Left colon (tissue), 2 donors: ENCODE measurements at places on chromosomes 16 and 17. TPM values are rescaled to one million over a fixed set of nuclear protein-coding genes. Genes with fewer than 3 reads are reported as not detected.

TBX2 gene
- 5.8 TPM for total RNA-seq

KRTAP3-1 gene
- not detected for total RNA-seq

- DNase-seq = peak; percentile 43
These were observed 40.6 kb upstream of the CDH1 start for GRCh38 chr16:68696514-68696913.

DNA sequence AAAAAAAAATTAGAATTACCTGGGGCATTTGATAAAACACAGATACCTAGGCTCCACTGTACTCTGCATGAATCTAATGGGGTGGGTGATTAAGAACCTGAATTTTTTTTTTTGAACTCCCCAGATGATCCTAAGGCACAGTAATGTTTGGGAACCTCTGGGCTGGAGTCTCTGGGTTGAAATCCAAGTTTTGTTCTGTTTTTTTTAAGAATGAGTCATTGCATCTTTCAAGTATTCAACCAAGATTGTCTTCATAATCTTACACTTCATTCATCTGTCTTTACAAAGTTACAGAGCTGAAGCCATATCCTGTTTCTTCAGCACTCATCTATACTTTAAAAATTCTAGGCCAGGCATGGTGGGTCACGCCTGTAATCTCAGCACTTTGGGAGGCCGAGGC lies 52.6 kb downstream of the PIGL start:
- no peak for DNase-seq

GRCh38 chr17:19787733-19788357 lies 39.7 kb upstream of the ALDH3A1 start:
- DNase-seq = no peak

KRT33B gene
- total RNA-seq = not detected

- DNase-seq = no peak
These were observed 32.2 kb downstream of the HS3ST3A1 start for GRCh38 chr17:13569398-13570123.

- DNase-seq = no peak
These were observed 3.3 kb downstream of the AXIN1 start for GRCh38 chr16:349211-349610.

GRCh38 chr16:1781758-1782407 lies 488 bp downstream of the SPSB3 start:
- peak; percentile 53 for DNase-seq
